Stimulated activated CD8-positive, alpha-beta memory T cell treated with anti-CD3 and anti-CD28 coated beads, Interleukin-15, amount 100 ng/mL, for 1 hour (primary cell): ENCODE measurements at places on chromosomes 2 and 18.
A peak's percentile ranks its signal among the peaks of the same experiment; 100 is the strongest.

DNA sequence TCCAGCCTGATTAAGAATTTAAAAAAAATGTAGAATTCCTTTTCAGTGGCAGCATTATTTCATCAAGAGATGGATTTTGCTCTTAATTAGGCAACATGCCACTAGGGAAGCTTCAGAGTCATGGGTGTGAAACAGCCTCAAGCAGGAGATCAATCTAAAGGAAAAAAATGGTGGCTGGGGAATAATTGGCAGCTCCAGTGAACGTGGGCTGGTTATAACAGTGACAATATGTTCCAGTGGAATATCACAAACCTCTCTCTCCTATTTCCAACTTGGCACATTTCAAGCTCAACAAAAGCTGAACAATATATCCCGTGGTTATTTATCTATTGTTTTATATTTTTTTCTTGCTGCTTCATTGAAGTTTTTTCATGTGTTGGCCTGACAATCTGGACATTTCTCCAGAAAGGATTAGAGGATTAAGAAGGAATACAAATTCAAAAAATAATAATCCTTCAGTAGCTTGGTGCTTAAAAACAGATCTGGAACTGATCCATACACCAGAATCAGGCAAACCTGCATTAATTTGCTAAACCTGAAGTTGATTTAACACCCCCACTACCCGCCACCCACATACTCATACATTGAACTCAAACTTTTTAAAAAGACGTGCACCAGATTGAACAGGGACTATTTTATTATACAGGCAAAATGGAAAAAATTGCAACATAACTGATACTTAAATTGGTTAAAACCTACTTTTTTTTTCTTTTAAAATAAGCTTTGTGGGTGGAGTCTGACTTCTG lies 255.9 kb upstream of the SPRED2 start:
- no peak for DNase-seq

GRCh38 chr2:154689158-154689557 lies 9.3 kb upstream of the KCNJ3 start:
- DNase-seq: no peak

GRCh38 chr18:54717673-54718407 lies 110.4 kb upstream of the RAB27B start:
- DNase-seq: peak; percentile 9

GRCh38 chr2:68911709-68912108 lies 40.5 kb upstream of the BMP10 start:
- no peak for DNase-seq

DNA sequence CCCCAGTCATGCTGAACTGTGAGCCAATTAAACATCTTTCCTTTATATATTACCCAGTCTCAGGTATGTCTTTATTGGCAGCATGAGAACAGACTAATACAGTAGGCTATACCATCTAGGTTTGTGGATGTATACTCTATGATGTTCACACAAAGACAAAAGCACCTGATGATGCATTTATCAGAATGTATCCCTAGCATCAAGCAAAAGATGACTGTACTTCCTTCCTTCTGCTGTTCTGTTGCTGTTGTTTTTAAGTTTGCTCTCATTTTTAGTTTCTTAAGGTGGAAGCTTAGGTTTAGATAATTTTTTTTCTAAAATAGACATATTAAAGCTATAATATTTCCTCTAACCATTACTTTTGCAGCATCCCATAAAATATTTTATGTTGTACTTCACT lies 12.4 kb downstream of the ZSCAN30 start:
- no peak for DNase-seq
